Neural progenitor cell (in vitro differentiated cells): ENCODE measurements at places on chromosomes 6 and 20.
A peak's percentile ranks its signal among the peaks of the same experiment; 100 is the strongest.

DNA sequence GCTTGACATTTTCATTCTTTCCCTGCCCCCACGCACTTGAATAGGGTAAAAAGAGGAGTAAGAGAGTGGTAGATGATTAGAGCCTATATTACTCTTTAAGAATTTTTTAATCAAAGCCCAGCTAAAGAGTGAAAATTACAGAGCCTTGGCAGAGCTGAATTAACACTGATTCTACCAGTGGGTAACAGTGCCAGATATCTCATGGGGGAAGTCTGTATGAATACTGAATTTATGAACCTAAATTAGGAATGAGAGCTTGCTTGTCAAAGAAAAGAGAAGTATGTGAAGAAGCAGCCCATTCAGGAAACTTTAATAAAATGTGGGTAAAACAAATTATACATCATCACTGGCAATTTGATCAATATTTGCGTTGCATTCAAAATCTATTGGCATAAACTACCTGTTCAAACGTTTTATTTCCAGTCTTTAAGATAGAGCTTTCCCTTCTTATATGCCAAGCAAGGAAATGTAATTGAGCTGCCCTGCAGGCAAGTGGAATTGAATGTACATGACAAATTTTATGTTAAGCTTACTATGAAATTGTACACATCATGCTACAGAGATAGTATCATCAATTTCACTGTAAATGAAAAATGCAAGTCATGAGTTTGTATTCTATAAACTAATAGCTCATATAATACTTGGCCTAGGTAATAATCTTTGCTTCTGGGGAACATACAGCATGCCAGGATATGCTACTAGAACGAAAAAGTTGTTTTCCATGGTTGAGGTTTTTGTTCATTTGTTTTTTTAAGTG is 14.5 kb downstream of the SOBP start:
- H3K4me3 ChIP-seq = no peak overlapping the region
- no peak for DNase-seq
- H3K27me3 ChIP-seq = no peaks in the 10 kb centered on the region
- H3K36me3 ChIP-seq = no peaks in the 10 kb centered on the region

DNA sequence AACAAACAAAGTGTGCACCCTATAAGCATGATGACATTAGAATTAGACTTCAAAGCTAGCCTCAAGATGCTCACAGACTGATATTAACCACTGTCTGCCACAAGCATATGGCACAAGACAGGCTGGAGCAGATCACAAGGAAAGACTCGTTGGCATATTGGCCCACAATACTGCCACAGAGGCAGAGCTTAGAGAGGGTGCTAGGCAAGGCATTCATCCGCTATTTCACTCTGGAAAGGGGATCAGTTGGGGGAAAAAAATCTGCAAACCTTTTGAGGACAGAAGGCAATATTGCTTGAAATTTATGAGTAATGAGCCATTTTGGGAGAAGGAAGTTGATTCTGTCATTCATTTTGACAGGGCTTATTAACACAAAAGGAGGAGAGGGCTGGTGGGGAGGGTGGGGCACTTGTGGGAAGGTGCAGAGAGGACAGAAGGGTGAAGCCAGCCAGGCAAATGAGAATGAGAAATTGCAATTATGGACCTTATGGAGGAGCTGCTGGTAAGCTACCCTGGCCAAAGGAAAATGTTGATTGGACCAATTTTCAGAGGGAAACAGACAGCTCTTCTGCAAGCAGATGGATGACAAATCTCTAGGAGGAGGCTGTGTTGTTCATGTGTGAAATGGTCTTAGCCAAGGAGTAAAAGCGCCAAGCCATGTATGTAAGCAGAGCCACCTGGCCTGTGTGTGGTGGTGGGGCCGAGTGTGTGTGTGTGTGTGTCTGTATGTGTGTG is 187.7 kb downstream of the GMPR start:
- no peak overlapping the region for H3K27ac ChIP-seq
- no peaks in the 10 kb centered on the region for H3K27me3 ChIP-seq
- no peak for DNase-seq
- no peaks in the 10 kb centered on the region for H3K4me1 ChIP-seq
- no peaks in the 10 kb centered on the region for H3K36me3 ChIP-seq

GRCh38 chr20:14142171-14142570 is 146.9 kb downstream of the MACROD2 start:
- no peak overlapping the region for H3K27ac ChIP-seq
- H3K27me3 ChIP-seq = no peaks in the 10 kb centered on the region
- DNase-seq = peak; percentile 85
- H3K4me1 ChIP-seq = peaks cover 8% of the 10 kb centered on the region
- H3K4me3 ChIP-seq = no peak overlapping the region
- H3K36me3 ChIP-seq = no peaks in the 10 kb centered on the region

GRCh38 chr20:36082315-36082915 is 72.1 kb upstream of the EPB41L1 start:
- H3K4me3 ChIP-seq = no peak overlapping the region
- DNase-seq = no peak
- H3K27ac ChIP-seq = no peak overlapping the region
- no peaks in the 10 kb centered on the region for H3K4me1 ChIP-seq

DNA sequence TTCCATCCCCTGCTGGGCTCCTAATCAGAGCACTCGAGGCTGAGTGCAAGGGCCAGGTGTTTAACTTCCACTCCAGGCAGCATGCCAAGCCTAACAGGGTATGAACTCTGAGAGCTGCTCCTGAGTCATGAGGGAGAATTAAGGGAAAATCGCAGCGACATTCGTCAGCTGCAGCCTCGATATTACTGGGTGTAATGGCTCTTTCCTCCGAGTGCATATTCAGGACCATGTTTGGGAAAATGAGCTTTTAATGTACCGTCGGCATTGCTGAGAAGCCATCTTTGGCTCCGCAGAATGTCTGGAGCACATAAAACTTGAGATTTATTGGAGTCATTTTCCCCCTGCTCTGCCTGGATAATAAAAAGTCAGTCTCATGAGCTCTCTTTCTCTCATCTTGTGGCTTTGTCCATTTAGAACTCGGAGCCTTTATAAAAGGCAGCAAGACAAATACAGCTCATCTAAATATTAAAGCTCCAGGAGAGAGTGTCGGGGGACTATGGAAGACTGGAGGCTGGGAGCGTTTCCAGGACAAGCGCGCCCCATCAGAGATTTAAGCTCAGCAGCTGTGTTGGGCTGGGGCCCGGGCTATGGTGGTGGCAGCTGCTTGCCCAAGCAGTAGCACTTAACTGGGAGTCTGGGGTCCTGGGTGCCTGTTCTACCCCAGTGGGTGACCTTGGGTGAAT is 103.7 kb downstream of the TOX2 start:
- DNase-seq = no peak
- H3K4me1 ChIP-seq = peaks cover 3% of the 10 kb centered on the region
- H3K36me3 ChIP-seq = no peaks in the 10 kb centered on the region
- no peaks in the 10 kb centered on the region for H3K27me3 ChIP-seq

- no peak overlapping the region for H3K4me3 ChIP-seq
- DNase-seq = no peak
- no peaks in the 10 kb centered on the region for H3K36me3 ChIP-seq
- H3K27me3 ChIP-seq = no peaks in the 10 kb centered on the region
- no peaks in the 10 kb centered on the region for H3K4me1 ChIP-seq
Observed at GRCh38 chr6:10451828-10452509, 37.1 kb upstream of the TFAP2A start.

GRCh38 chr6:148044261-148044751 is 298.3 kb upstream of the SASH1 start:
- H3K4me3 ChIP-seq = no peak overlapping the region
- H3K4me1 ChIP-seq = no peaks in the 10 kb centered on the region
- no peaks in the 10 kb centered on the region for H3K36me3 ChIP-seq
- H3K27ac ChIP-seq = no peak overlapping the region
- no peaks in the 10 kb centered on the region for H3K27me3 ChIP-seq
